NCI-H1105 treated with DMSO at 0.1 percent for 48 hours (cell line): ENCODE measurements at places on chromosomes 13 and 19.

DNA sequence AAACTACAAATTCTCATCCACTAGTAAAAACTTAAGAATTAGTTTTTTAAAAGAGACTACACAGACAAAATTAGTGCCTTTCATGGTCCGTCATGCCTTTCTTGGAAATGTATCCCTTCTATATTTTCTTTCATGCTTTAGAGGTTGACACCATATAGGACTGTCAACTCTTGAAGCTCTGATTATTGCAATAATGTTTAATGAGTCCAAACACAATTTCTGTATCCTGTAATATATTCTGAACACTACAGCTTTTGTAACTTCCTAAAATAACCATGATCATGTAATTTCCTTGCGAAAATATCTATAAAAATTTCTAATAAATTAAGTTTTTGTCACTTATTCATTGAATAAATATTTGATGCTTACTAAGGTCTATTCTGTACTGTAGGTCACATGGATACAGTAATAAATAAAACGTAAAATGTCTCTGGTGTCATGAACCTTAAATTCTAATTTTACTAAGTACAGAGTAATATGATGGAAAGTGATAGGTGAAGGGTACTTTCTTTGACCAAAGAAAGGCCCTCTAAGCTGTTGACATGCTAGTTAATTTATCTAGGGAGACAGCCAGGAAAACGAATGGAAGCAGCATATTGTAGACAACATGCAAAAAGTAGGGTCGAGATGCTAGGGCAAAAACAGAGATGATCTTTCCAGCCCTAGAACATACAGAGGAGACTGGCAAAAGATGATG lies 687.3 kb upstream of the PCDH9 start:
- DNase-seq: no peak

- no peak for DNase-seq
Measured at GRCh38 chr13:79658333-79658975, 177.5 kb downstream of the NDFIP2 start.

DNA sequence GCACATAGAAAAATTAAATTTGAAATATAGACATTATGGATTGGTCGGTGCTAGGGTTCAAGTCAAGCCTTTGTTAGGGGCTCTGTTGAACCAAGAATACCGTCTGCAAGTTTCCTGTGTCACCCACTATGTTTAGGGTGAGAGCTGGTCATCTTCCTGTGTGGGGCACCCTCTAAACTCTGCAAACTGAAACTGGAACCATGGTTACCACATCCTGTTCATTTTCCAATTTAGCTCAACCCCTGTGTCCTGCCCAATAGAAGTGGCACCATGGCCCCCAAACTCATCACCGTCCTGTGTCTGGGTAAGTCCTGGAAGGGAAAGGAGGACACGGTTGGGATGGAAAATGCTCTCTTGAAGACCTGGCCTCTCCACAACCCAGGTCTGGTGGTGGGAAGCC lies 29.9 kb downstream of the LAIR2 start:
- DNase-seq: no peak

GRCh38 chr13:72156760-72157159 lies 289.8 kb upstream of the DACH1 start:
- DNase-seq: no peak

GRCh38 chr13:42875475-42876269 lies 94.3 kb downstream of the FAM216B start:
- DNase-seq: no peak

GRCh38 chr19:34926685-34927375 lies at the start of gene ZNF30:
Gene ZNF30 (plus strand): TSS chr19:34926903. CDS start chr19:34929948, 3,045 bp downstream.
- peak; percentile 82 for DNase-seq

DNA sequence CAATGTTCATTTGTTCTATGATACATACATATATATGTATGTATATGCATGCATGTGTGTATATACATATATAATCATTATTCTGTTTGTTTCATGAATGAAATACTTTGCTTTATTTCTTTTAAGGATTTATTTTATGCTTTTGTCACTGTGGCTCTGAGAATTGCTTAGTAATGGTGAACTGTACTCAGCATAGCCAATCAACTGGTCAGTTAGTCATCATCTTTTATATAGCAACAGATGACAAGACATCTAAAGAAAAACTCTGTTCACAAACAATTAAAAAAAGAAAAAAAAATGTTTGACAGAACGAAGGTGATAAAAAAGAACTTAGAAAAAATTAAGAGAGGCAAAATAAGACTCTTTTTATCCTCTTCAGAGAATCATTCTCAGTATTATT lies 1440.3 kb downstream of the PCDH9 start:
- no peak for DNase-seq

- DNase-seq: no peak
Measured at GRCh38 chr13:47893527-47893926, 107.5 kb downstream of the SUCLA2 start.

GRCh38 chr13:27137759-27138158 lies 33.9 kb downstream of the USP12 start:
- DNase-seq: no peak

DNA sequence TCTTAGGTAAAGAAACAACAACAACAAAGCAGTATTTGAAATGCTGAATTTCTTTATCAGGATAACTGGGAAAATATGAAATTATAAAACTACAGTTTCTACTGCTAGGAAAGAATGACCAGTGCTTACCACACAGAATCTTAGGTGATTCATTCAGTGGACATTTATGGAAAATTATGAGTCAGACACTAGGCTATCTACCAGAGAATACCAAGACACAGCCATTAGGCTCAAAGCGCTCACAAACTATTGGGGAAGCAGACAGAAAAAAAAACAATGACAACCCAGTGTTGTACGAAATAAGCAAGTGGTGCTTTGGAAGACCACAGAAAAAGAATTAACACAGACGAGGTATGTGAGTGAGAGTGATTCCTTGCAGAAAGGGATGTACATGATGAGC lies 1019.5 kb downstream of the PCDH9 start:
- DNase-seq: no peak

- DNase-seq: no peak
Measured at GRCh38 chr19:9996541-9996940, 13.8 kb downstream of the COL5A3 start.

- DNase-seq: peak; percentile 62
Measured at GRCh38 chr13:34124666-34125306, 306.8 kb downstream of the RFC3 start.

- DNase-seq: no peak
Measured at GRCh38 chr13:110156301-110157049, 150.5 kb downstream of the COL4A1 start.

DNA sequence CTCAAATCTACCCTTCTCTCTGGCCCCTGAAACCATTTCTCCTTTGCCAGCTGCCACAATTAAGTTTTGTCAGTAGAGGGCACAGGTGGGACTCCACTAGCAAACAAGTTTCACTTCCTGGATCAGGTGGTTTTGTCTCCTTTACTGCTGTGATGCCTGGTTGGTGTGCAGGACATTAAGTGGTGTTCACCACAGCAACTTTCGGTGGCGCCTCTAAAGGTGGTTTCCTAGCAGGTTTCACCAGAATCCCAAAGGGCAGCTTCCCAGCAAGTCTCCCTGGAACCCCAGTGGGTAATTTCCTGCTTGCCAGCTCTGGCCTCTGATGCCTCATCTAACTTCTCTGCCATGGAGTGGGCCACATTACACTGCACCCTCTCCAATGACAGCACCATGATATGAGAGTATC lies 16.6 kb downstream of the MED4 start:
- no peak for DNase-seq

- no peak for DNase-seq
Measured at GRCh38 chr13:57450356-57450755, 181.2 kb upstream of the PCDH17 start.

GRCh38 chr19:5600797-5601196 lies 21.8 kb downstream of the SAFB2 start:
- DNase-seq: no peak

- no peak for DNase-seq
Measured at GRCh38 chr19:37932985-37933936, 26.3 kb downstream of the SIPA1L3 start.

DNA sequence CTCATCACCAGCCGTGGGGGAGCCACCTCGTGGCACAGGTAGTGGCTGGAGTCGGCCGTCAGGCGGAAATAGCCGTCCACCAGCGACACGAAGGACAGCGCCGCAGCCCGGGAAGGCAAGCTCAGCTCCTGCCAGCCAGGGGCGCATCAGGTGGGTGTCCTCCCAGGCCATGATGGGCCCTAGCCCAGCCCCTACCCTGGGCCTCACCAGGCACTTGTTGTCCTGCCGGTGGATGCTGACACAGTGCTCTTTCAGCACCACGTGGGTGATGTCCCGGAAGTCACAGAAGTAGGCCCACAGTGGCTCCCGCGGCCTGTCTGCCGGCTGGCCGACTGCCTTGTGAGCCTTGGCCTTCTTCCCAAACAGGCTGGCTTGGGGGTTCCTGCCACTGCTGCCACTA lies 15.7 kb downstream of the TYK2 start:
- no peak for DNase-seq

DNA sequence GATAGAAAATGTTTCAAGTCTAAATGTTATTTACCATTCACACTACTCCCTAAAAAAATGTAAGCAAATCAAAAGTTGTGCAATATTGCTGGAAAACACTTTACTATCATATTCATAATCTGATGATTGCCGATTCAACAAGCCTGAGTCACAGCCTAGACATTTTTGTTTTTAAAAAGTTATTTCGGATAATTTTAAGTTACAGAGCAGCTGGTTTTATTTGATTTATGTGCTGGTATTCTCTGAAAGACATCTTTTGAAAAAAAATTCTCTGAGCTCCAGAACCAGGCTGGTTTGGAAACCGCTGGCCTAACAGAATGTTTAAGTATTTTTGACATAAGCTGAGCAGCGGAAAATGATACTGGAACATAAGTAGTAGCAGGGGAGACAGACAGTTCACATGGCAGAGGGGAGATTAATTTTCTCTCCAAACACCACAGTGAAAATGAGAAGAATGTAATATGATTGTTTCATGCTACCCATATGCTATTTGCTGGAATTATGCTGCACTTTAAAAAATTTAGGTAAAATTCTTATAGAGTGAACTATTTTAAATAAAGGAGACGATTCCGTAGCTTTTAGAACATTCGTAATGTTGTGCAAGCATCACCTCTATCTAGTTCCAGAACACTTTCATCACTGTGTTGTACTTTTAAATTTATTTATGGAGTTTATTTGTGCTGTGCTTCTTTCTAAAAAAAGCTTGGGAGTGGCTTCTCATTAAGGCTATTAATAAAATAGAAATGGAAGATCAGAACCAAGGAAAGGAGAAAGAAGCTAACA lies 36.1 kb downstream of the TBC1D4 start:
- no peak for DNase-seq

DNA sequence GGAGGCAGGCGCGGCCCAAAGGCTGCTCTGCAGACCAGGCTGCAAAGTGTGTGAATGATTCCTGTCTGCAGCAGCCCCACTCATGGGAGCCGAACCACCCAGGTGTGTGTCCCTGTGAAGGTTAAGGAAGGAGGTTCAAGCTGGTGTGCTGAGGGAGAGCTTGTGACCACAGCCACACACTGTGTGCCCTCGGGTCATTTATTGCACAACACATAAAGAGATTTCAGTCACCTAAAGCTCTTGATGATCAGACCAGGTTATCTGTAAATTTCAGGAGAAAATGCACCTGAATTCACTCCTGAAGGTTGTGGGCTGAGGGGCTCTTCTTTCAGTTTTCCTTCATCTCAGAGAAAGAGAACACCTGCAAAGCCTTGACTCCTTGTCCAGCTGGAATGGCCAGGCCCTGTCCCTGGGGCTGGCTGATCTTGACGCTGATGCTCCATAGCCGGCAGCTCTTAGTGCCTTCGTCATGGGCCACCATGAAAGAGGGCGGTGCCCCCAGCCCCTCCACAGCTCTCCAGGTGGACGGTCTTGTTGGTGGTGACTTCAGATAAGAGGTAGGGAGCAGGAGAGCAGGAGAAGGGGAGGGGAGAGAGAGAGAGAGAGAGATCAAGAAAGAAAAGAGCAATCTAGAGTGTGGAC lies 110.8 kb upstream of the C1QTNF9B start:
- no peak for DNase-seq

DNA sequence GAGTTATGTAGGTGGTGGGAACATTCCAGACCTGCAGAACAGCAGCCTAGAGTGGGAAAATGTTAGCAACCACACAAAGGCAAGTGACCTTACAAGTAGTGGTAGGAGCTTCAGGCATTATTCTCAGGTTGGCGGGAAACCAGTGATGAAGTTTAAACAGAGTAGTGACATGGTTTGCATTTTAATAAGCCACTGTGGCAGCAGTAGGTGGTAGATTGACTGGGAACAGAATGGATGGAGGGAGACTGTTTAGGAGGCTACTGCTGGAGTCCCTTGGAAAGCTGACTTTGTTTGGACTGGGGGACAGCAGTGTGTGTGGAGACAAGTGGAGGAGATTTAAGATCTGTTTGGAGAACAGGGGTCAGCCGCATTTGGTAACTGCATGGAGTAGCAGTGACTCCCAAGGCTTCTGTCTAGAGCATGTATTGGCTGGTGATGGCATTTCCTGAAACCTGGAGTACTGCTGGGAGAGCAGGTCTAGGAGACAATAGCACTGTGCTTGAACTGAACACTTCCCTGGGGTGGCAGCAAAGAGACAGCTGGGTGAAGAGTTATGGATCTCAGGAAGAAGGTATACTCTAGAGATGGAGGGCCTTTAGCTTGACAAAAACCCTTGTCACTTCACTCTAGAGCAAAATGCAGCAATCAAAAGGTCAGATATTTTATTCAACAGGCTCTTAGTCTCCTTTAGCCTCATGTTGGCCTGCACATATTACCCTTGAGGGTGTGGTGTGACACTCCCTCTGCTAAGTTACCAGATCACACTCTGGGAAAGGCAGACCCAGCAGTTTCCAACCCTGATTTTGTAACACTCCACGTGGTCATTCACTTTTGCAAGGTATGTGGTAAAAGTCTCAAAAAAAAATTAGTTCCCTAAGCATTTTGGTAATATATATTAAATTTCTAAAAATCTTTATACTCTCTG lies 70.3 kb downstream of the DHRS12 start:
- DNase-seq: no peak

GRCh38 chr19:387777-388176 lies 21.2 kb downstream of the C2CD4C start:
- no peak for DNase-seq

DNA sequence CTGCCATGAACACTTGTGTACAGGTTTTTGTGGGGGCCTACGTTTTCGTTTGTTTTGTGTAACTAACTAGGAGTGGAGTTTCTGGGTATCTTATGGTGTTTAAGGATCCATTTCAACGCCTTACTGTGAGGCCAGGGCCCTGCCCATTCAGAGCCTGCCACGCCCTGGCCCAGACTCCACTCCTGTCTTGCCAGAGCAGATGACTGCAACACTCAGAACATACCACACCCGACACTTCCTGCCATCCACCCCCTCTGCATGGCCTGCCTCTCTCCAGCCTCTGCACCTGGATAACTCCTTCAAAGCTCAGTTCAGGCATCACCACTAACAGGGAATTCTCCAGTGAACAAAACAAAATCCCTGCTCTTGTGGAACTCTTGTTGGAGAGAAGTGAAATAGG lies 43.2 kb downstream of the RGCC start:
- DNase-seq: no peak

DNA sequence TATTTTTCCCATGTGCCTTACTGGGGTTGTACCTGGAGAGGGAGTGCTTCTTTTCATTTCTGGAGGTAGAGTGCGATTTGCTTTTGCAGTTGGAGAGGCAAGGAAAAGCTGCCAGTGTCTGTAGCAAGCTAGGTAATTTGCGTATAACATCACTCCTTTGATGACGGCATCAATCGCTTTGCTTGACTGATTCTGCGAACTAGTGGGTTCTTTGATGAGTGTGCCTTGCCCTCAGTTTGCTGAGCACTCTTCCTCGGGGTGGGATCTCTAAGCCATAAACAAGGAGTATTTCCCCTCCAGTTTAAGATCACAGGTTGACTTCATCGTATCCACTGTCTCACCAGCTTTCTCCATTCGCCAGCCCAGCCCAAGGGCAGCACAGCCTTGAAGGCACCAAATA lies 344.5 kb downstream of the KCNRG start:
- DNase-seq: no peak
